ENCODE measurements at places on chromosomes 2 and 18.

DNA sequence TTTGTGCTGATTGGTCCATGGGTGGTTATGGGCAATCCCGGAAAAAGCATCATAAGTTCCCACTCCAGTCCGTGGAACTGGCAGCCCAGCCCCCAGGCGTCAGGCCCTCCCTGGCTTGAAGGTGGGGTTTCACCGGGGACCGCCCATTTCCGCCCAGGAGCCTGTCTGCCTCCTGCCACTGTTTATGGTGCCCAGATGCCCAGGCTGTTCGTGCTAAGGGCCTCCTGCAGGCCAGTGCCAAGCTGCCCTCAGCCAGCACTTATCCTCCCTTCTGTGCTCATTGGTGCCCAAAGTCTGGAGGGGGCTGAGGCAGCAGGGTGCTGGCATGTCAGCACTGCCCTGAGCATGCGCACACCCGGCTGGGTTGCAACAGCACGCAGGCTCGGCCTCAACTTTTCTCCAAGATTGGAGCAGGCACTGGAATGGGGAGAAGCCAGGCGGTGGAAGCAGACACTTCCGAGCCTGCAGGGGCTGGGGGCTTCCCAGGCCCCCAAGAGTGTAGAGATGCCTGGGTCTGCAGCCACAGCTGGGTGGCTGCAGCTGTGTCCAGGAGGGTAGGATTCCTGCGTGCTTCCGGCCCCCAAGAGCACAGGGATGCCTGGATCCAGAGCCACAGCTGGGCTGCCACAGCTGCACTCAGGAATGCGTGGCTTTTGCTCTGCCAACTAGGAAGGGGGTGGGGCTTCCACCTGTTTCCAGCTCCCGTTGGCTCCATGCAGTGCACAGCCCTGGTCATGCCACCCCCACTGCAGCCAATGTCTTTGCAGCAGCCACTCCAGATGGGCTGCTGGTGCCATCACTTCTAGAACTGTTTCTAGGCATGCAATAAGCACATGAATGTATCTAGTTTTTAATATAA lies 74.0 kb downstream of the AGPS start:
- no peak for DNase-seq

DNA sequence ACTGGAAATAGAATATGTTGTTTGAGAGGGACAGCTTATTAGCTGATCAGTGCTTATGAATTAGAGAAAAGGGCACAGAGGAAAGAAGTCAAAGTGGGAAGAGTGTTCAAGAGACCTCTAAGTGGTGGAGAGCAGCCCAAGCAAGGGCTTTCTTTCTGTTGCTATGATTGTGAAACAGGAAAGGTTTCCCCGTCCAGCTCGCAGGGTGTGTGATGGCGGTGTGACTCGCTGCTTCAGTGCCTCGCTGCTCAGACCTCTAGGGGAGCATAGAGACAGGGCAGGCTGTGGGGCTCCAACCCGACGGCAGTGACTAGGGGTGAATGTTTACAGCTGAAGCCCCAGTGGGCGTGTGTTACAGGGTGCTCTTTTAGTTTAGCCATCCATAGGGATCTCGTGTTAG lies 166.5 kb upstream of the COPS8 start:
- no peak for DNase-seq

- no peak for DNase-seq
These were observed 199.4 kb upstream of the RASGRP3 start for GRCh38 chr2:33277002-33277426.

DNA sequence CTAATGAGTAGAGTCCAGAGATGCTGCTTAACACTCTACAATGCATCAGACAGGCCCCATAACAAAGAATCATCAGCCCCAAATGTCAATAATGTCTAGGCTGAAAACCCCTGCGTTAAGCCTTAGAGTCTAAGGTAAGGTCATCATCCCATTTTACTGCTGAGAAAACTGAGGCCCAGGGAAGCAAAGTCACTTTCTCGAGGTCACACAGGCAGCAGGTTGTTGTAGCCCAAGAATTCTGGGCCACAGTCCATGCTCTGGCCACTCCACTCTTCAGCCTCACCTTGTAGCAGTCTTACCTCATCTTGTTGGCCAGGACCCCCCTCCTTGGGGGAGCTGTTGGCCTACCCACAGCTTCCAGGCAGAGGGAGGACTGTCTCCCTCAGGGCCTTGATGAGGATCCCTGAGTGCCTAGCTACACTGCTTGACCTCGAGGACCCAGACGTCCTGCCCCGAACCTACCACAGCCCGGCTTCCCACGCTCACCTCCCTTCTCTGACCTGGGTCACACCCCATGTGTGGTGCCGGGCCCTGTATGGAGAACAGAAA lies 54.4 kb downstream of the SMAD7 start:
- no peak for DNase-seq

DNA sequence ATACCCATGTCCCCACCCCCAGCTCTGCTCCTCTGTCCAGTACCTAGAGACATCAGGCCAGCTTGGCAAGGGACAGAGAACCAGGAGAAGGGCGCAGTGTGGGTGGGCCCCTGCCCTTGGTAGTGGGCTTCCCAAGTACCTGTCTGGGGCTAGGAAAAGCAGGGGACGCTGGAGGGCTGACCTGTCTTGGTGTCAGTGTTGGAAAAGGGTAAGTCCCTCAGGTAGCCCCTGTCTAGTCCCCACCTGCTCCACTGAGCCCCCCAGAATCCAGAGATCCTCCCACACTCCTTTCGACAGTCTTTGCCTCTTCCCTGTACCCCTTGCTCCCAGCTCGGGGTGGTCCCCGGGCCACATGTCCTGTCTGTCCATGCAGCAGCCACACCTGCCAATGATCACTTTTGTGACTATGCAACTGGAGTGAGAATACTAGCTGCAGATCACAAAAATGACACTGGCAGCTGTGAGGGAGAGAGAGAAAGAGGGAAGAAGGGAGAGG lies 14.6 kb downstream of the DNAJB2 start:
- DNase-seq, result no peak

DNA sequence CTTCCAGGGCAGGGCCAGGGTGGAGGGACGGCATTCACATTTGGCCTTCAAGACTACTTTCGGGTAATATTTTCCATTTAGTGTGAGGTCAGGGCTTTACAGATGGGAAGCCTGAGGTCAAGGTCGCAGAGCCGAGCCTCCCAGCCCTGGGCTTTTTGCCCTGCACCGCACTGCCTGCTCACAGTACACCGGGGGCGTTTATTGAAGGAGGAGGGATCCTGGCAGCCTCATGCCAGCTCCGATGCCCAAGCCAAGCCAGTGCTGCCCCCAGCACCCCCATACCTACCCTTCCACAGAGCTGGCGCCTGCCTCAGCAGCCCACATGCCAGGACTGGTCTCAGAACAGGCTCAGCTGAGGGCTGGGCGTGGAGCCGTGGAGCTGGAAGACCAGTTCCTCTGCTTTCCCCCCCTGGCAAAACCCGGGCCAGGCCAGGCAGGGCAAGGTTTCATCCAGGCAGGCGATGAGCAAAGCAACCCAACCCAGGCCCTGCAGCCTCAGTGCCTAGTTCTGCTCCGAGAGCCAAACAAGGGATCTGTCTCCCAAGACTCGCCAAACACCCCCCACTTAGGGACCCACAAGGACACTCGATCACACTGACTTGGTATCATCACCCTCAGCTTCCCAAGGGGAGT lies 11.9 kb downstream of the SDC1 start:
- DNase-seq, result no peak

DNA sequence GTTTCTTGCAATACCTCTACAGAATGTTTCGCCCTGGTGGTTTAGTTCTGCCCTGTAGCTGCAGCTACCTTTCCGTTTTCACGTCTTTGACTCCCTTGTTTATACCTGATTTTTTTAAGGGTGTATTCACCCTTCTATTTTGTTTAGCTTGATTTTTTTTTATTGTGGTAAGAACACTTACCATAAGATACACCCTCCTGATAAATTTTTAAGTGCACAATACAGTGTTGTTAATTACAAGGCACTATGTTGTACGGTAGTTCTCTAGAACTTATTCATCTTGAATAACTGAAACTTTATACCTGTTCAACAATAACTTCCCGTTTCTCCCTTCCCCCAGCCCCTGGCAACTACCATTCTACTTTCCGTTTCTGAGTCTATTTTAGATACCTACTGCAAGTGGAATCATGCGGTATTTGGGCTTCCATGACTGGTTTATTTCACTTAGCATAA lies 48.9 kb upstream of the NABP1 start:
- no peak for DNase-seq

DNA sequence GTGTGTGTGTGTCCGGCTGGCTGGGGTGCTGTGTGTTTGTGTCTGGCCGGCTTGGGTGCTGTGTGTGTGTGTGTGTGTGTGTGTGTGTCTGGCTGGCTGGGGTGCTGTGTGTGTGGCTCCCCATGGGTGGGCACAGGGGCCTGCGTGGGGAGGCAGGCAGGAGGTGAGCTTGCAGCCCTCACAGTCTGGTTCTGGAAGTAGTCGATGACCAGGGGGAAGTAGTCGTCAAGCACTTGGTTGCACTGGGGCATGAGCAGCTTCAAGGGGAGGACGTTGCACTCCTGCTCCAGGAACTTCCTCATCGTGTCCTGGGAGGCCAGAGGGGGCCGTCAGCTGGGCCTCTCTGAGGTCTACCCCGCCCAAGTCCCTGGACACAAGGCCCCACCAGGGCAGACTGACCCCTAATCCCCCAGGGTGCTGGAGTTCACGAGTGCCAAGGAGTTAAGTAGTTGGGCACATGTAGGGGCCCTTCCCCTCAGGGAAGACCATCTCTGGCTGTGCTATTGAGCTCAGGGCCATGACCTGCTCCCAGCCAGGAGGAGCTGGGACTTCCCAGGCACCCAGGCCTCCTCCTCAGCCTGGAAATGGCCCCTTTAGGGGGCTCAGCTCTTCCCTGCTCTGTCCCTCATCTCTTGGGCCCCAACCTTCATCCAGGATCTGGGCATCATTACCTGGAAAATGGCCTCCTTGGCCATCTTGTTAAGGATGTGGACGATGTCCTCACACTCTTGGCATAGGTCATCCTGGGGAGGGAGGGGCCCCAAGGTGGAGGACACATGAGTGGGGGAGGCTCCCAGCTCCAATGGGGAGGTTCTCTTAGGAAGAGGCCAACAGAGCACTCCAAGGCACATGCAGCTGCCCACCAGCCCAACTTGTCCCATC lies 1.3 kb downstream of the SFTPB start:
- no peak for DNase-seq

GRCh38 chr2:18251486-18251885 lies 309.0 kb downstream of the RDH14 start:
- DNase-seq, result no peak
